ENCODE measurements at places on chromosomes 7 and 10.

- DNase-seq: no peak
Measured at GRCh38 chr7:65404020-65404419, 30.4 kb downstream of the ZNF92 start.

GRCh38 chr7:42479816-42480633, 243.0 kb upstream of the GLI3 start:
- no peak for DNase-seq

DNA sequence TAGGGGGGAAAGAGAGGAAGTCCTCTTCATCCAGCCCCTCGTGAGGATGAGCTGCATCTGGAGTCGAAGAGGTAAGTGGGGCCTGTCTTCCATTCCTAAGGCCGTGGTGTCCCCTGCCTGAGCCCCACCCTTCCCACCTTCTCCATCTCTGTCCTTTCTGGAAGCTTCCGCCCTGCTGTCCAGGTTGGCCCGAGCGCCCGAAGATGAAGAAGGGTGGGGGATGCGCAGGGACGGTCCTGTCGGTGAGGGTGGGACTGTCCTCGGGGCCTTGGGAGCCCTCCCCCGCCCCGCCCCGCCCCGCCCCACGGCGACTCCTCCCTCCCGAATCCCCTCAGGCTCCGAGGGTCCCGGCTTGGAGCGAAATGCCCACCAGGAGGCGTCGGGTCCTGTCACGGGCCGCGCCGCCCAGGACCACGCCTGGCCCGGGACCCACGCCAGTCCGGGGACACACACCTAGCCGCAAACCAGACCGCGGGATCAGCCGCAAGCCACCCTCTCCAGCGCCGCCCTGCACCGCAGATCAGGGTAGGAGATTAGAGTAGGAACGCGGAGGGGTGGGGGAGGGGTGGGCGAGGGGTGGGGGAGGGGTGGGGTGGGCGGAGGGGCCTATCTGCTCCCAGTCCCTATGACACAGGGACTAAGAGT, 15.3 kb downstream of the GPRIN2 start:
- DNase-seq: no peak

DNA sequence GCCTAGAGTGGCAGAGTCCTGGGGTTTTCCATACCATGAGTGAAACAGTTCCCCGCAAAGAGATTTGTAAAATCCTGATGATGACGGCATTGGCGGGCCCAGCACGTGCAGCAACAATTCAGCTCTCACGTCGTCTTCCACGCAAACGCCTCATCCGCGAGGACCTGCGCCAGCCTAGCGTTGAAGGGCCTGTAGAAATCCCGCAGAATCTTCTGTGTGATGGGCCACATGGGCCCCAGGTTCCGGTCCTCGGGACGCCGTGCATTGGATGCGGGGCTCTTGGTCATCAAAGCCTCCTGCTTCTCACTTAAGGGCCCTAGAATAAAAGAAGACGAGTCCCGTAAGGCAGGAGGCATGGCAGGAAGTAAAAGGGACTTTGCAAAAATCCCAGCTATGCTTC, 83.4 kb downstream of the CHST15 start:
- no peak for DNase-seq

GRCh38 chr10:108523016-108523800, 1358.7 kb upstream of the SORCS1 start:
- no peak for DNase-seq

Measured in NK-92 treated with Interleukin-12 subunit alpha and Interleukin-12 subunit beta, amount 100 ng/mL, for 24 hours (cell line).